Activated CD4-positive, alpha-beta T cell treated with anti-CD3 and anti-CD28 coated beads, Interleukin-10, Interleukin-2, amounts not matched to agents 100 ng/mL and 50 ng/mL, durations not matched to agents 16 hours and 8 hours (primary cell): ENCODE measurements at places on chromosomes 11 and 22.

GRCh38 chr22:30222321-30222720 is 24.2 kb downstream of the LIF start:
- DNase-seq: no peak

DNA sequence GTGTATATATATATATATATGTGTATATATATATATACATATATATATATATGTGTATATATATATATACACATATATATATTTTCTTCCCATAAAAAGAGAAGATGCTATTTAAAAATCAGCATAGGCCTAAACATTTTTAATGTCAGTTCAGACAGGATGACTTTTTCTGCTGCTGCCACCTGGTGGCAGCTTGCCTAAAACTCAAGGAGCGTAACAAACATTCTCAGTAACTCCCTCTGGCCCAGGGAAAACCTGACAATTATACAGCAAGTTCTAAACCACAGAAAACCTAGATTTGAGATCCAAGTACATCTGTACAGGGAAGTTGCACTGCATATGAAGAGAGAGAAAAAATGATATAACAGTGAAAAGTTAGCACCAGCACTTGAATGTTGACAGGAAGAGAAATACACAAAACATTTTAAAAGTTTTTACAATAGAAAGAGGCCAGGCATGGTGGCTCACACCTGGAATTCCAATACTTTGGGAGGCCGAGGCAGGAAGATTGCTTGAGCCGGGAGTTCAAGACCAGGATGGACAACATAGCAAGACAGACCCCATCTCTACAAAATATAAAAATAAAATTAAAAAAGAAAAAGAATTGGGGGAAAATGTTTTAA is 16.6 kb downstream of the OR8A1 start:
- DNase-seq: peak; percentile 57

DNA sequence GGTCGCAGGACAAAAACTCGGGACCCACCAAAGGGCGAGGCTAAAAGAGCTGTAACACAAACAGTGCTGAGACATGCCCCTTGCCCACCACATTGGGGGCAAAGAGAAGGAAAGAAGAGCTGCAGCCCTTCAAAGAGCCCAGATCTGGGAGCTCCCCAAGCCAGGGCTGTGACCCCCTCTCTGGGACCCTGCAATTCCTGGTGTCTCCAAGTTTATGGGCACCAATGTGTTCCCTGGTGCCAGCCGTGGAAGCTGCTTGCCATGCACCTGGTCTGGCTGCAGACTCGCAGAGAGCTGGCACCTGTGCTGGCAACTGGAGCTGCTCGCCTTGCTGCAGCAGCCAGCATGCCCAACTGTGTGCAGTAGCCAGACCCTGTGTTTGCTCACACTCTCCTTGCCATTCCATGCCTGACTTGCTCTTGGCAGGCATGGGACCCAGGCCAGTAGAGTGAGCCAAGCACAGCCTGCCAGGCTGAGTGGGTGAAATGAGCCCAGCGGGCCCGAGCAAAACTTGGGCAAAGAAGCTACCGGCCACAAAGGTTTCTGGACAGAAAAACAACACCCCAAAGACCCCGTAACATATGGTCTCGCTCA is 16.0 kb downstream of the RRP8 start:
- DNase-seq: no peak

DNA sequence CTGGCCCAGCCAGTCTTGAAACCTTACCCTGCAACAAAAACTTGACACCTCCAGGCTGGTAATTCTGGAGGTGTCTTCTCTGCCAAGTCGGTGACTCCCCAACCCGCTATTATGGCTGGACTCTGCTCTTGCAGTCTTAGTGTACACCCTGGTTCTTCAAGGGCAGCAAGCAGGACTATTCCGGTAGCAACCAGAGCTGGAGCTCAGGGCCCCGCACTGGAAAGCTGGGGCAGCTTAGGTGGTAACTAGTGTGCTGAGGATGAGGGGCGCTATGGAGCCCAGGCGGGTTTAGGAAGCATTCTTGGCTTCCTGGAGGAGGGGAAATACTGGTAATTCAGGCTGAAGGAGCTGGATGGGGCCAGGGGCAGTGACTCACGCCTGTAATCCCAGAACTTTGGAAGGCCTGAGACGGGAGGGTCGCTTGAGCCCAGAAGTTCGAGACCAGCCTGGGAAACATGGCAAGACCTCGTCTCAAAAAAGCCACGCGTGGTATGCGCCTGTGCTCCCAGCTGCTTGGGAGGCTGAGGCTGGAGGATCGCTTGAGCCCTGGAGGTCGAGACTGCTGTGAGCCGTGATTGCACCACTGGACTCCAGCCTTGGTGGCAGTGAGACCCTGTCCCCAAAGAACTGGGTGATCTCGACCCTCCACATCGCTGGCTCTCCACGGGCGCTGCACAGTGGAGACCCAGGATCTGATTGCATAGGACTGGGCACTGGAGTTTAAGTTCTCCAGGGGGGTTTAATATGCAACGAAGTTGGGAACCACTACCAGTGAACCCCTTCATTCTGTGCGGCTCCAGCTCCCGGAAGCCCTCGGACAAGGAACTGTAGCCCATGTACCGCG is 10.6 kb upstream of the AIFM3 start:
- no peak for DNase-seq

DNA sequence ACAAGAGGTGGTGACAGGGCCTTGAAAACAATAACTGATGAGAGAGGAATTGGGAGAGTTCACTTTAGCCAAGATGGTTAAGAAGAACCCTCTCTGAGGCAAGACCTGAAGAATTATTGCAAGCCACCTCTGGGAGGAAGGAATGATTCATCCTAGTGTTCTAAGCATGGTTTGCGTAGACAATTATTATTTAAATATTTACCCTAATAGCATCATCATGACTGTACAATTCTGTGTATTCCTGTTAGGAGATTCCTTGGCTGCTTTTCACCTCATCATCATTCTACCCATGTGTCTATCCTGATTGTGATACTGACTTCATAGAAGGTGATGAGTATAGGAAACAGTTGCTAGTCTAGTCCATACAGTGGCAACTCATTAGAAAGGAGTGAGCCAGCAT is 264.4 kb downstream of the DDX10 start:
- DNase-seq: no peak

DNA sequence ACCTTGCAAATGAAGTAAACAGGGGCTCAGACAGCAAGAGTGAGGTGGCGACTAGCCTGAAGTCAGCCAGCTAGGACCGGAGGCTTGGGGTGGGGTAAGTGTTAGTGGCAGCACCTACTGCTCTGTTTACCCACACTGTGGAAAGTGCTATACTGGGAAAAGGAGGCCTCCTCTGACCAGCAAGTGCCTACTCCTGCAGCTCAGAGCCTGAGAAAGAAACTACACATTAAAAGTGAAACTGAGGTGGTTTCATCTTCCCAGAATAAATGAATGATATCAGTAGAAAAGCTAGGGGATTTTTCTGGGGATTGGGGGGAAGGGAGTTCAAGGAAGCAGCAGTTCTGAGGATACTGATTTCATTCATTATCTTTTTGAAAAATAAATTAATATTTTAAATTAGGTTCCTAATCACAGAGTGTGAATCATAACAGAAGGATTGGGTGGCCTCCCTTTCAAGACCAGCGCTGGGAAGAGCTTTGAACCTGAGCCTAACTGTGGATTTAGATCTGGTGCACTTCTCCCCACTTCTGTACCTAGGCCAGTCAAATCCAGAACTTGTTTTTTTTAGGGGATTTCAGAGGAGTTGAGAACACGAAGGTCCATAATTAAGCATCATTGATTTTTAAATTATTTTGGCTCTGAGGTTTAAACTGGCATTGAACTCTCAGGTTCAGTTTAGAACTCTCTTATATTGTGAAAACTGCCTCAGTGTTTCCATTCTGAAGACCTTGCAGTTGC is 48.1 kb upstream of the GRAMD1B start:
- DNase-seq: peak; percentile 96

DNA sequence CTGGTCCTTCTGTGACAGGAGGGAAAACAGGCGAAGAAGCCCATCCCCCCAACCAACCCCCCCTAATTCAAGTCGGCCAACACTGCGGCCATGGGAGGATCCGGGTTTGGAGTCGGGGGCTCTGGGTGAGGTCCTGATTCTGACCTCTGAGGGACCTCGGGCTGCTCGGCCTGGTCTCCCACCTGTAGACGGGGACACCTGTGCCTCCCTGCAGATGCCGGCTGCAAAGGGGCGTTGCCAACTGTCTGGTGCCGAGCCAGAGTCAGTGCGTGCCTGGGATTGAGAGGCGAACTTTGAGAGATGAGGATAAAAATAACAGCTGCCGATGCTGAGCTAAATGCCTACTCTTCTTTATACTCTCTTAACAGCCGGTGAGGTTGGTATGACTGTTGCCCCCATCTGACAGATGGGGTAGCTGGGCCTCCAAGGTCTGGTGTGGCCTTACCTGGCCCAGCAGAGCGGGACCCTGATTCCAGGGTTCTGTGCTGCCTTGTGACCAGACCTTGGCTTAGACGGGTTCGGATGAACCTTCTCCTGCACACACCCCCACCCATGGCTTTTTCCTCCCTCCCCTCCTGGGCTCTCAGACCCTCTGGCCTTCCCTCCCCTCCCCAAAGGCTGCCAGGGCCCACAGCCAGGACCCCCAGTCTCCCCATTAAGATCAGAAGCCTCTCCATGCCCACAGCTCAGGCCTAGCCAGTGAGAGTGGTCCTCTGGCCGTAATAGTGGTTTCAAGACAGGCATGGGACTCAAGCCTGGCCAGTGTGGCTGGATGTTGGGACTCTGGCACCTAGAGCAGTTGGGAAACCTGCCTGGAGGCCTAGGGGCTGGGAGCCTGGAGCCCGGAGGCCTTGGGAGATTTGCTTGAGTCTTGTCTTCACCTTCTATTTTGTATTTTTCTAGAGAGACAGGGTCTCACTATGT is 41.7 kb downstream of the KCNJ4 start:
- DNase-seq: no peak

DNA sequence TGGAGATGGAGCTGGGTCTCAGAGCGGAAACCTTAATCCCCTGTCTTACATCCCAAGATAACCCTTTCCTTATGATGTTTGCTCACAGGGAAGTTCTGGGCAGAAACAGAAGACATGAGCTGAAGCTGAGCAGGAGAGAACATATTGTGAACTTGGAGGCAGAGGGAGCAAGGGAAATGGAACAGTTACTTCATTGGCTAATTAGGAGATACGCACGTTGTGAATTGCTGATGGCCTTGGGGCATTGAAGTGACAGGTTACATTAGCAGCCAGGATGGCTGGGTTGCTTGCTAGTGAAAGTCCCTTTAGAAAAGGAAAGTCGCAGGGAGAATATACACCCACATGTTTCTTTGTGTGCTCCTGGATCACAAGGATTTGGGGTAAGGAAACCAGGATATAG is 48.7 kb downstream of the TENM4 start:
- no peak for DNase-seq

GRCh38 chr11:119991022-119991404 is 146.9 kb downstream of the TRIM29 start:
- no peak for DNase-seq
